ENCODE measurements at places on chromosomes 3 and 15.
A peak's percentile ranks its signal among the peaks of the same experiment; 100 is the strongest.

DNA sequence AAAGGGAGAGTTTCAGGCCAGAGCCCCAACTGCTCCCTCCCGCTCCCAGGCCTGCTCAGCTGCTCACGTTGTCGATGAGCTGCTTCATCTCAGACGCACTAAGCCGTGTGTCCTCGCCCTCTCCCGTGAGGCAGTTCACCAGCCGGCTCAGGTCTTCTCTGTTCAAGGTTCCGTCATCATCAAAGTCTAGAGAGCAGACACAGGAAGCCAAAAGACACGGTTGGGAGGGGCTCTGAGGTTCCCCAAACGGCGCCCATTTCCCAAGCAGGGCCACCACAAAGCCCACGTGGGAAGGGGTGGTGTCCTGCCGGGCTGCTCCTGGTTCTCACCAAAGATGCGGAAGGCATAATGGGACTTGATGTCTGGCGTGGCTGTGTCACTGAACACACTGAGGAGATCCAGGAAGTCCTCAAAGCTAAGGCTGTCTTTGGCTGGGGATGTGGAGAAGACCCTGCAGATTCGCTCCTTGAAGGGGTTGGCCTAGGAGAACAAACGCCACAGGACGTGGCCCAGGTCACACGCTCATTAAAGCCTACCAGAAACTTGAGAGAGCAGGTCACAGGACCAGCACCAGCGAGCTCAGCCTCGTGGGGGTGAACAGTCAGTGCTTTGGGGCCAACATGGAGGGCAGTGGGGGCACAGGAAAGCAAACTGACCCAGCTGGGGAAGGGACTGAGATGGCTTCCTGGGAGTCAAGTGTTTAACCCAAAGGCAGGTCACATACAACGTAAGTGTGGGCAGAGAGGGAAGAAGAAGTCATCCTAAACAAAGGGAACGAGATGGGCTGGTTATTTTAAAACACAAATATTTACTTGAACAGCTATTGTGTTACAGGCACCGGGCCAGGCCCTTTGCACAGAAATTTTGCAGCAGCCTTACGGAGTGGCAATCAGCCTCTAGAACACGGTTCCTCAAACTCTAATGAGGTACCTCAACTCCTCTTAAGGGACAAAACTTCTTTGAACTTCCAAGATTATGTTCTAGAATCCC lies 2.4 kb downstream of the CIB1 start:
- no peak for DNase-seq

DNA sequence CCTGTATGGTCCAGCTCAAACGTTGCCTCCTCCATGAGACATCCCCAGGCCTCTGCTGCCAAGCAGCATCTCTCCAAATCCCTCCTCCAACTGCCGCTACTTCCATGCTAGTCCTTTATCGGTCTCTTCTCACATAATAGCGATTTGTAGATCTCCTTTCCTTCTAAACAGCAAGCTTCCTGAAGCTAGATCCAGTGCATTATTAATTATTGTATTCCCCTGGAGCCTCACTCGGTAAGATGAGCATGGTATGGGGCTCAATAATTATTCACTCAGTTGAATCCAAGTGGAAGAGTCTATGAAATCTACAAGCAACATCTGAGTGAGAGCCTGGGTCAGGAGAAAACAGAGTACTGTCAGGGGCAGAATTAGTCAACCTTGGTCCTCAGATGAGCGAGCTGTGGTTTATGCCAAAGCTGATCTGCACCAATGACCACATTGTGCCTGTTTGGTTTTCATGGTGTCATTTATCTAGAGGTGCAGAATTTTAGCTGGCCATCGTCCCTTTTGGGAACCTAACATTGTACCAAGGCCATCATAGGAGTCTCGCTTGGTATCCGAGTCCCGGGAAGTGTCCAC lies 93.8 kb upstream of the UBE2E1 start:
- DNase-seq, result no peak

- no peak for DNase-seq
Measured at GRCh38 chr3:39065197-39065596, 13.4 kb downstream of the WDR48 start.

GRCh38 chr3:133674290-133674919 lies 12.7 kb upstream of the TOPBP1 start:
- no peak for DNase-seq

DNA sequence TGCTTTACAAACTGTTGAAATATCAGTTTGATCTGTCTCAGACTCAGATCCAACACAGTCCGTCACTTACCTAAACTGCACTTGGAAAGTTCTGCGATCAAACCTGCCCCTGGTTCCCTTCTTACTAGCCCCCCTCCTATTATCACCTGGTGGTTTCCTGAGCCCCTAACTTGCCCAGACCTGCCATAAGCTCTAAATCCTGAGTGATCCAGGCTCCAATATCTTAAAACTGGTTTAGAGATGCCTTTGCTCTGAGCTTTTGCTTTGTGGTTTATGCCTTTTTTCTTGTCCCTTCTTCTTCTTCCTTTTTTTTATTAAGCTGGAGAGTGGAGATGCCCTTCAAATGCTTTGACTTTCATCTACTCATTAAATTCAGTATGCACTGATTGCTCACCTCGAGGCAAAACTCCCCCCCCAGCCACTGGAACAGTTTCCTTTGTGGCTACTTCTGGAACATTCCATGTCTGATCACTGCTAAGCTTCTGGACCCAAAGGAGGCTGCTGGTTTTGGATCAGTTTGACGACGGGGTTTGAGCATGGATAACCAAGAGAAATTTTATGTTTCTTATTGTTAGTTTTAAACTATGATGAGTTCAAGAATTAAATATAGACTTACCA lies 3.5 kb upstream of the ITGB5 start:
- DNase-seq, result no peak

DNA sequence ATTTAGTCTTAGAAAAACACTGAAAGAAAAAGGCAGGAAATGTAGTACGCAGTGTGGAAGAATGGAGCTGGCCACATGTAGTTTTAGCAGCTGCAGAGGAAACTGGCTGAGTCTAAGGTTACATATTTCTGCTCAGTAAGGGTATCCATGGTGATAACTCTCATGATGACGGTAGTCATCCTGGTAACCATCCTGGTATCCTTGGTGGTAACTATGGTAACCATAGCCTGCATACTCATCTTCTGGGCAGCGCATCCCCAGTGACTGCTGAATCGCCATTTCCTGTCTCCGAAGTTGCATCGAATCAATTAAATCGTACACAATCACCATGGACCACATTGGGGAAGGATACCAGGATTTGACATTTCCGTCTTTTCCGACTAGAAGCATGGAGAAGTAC lies 35.7 kb downstream of the CCDC80 start:
- peak; percentile 100 for DNase-seq

- no peak for DNase-seq
Measured at GRCh38 chr15:49619226-49619625, 1.4 kb downstream of the FAM227B start.

- DNase-seq, result no peak
Measured at GRCh38 chr3:4763604-4764247, 215.5 kb upstream of the BHLHE40 start.

DNA sequence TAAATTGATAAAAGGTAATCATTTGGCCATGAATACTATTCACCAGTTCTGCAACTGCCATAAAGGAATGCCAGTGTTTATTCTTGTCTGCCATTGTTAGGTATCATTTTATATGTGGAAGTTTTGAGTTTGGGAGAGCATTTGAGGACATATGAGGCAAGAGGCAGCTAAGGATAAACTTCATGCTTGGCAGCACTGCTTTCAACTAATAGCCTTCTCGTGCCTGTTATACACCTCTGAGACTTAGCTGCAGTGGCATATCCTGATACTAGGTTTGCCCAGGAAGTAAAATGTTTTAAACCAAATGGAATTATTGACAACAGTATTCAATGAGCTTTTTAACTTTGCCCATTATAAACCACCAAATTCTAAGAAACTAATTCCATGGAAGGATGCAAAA lies 126.0 kb upstream of the DPH6 start:
- DNase-seq, result no peak

GRCh38 chr15:70556151-70556741 lies 207.1 kb downstream of the UACA start:
- no peak for DNase-seq

DNA sequence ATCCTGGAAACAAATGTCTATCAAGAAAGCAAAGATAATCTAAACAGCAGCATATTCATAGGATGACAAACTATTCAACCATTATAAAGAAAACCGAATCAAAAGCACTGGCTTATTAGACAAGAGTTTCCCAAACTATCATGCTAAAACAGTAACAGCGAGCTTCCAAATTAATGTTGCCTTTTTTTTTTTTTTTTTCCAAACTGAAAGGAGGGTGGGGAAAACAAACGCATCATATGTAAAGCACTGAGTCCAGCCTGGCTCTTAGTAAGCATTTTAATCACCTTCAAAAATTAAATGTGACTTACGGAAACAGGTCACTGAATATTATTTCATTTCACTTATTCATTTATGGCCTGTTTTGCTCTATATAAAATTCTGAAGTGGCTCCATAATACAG lies 2.3 kb downstream of the TJP1 start:
- DNase-seq, result no peak

GRCh38 chr3:54533856-54534255 lies 394.0 kb downstream of the LRTM1 start:
- no peak for DNase-seq

Measured in dermis microvascular lymphatic vessel endothelial cell (primary cell).